Frontal cortex (tissue), 4 donors: ENCODE measurements at places on chromosomes 4 and X. TPM values are rescaled to one million over a fixed set of nuclear protein-coding genes. Genes with fewer than 3 reads are reported as not detected.

Gene OPRPN
- total RNA-seq, result not detected

Gene USP51
- total RNA-seq, result 4.5 TPM

Gene FAM184B
- 5.3 TPM for total RNA-seq

Gene HSPA4L
- 8.2 TPM for total RNA-seq

Gene G3BP2
- 472 TPM for total RNA-seq

Gene SHROOM4
- 1.6 TPM for total RNA-seq

Gene DCAF12L2
- total RNA-seq, result 7.7 TPM

Gene PAGE2
- not detected for total RNA-seq

Gene RELL1
- 38.7 TPM for total RNA-seq

Gene FAM9C
- 0.41 TPM for total RNA-seq

Gene RGN
- 2.9 TPM for total RNA-seq

Gene KIF4A
- total RNA-seq, result 2.9 TPM

Gene ANXA10
- total RNA-seq, result not detected

Gene ZNF157
- total RNA-seq, result 4.9 TPM

Gene ZNF732
- 0.82 TPM for total RNA-seq

Gene GAGE12H
- total RNA-seq, result not detected

DNA sequence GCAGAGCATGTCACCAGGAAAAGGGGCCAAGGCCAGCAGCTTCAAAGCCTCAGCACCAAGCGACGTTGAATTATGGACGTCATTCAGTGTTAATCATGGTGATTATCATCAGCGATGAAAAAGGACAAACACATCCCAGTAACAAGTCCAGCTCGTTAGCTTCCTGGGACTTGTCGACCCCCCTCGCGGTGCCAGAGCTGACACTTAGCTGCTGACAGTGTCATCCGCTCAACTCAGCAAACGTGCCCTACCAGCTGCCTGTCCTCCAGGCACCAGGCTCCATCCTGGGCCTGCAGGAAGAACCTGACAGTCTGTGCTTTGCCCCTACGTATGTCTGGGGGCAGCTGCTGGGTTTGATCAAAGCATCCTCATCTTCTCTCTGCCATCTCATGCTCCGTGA is 137.0 kb upstream of the PSAPL1 start:
- DNase-seq, result no peak

GRCh38 chr4:185997296-185997695 is 71.7 kb upstream of the TLR3 start:
- DNase-seq, result no peak

DNA sequence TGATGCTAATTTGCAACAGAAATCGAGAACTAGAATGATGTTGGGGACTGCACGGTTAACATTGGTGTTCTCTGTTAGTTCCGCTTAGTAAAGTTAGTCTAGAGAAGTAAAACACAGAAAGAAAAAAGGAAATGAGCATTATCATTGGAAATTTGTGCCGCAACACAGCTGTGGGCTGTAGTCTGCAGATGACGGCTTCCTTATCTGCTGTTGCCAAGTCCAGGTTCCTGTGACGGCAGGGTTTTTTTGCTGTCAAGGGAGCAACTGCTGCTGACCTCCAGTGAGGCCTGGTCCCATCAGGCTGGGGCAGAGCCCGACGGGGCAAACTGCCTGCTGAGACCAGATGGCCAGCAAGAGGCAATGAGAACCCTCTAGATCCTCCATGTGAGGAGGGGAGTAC is 38.9 kb upstream of the PHEX start:
- no peak for DNase-seq

GRCh38 chrX:6184900-6185515 is 43.7 kb downstream of the NLGN4X start:
- no peak for DNase-seq

- no peak for DNase-seq
Observed at GRCh38 chr4:132981611-132982010, 167.5 kb upstream of the PCDH10 start.

- DNase-seq, result no peak
Observed at GRCh38 chrX:18873189-18873791, 110.6 kb downstream of the PHKA2 start.

GRCh38 chr4:150950657-150951288 is 64.3 kb downstream of the LRBA start:
- DNase-seq, result no peak

DNA sequence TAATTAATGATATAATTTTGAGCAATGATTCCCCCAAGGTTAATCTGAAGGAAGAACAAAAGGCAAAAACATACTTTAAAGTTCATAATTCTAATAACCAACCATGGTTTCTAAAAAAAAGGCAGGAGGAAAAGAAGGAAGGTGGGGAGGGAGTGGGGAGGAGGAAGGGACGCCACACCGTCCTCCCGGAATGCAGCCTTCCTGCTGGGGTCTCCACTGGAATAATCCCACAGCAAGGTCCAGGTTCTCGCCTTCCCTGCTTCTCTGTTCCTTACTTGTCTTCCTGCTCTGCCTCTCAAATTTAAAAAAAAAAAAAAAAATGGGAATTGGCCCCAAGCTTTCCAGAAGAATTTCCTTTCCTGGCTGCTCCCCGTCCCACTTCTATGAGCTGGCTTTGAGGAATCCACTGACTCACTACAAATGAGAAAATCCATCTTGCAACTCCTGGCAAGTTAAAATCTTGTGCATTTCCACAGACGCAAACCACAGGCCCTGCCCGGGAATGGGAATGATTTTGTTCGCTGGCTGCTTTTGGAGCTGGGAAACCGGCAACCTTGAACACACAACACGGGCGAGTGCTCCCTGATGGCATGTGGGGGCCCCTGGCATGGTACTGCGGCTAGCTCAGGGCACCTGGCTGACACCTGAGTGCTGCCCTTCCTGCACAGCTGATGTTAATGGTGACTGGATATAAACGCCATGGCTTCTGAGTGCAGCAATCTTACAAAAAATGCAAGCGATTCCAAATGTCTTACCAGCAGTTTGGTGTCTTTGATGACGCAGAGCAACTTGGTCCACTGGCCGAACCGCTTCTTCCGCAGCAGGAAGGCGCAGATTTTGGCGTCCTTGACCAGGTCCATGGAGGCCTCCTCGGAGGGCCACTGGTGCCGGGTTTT is 97.0 kb downstream of the AFAP1 start:
- DNase-seq, result no peak

DNA sequence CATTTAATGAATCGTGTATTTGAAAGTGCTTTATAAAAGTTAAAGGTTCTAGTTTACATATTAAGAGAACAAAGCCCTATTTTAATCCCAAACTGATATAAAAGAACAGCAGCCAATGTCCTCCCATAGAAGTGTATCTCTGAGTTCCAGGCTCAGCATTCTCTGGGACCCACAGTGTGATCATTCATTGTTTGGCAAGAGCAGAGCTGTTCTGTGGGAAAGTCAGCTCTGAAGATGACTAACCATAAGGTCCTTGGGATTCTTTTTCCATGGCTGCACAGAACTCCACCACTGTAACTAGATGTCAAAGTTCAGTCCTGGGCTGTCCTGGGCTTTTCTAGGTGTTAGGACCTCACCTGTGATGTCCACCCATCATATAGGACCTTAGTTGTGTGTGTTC is 157.0 kb upstream of the TLL1 start:
- no peak for DNase-seq

- DNase-seq, result no peak
Observed at GRCh38 chrX:135572436-135572835, 52.0 kb downstream of the INTS6L start.

GRCh38 chrX:87634361-87634760 is 116.8 kb downstream of the KLHL4 start:
- no peak for DNase-seq

- DNase-seq, result no peak
Observed at GRCh38 chr4:7263166-7263565, 70.8 kb downstream of the SORCS2 start.

GRCh38 chrX:37599729-37600128 is 28.3 kb downstream of the LANCL3 start:
- no peak for DNase-seq

DNA sequence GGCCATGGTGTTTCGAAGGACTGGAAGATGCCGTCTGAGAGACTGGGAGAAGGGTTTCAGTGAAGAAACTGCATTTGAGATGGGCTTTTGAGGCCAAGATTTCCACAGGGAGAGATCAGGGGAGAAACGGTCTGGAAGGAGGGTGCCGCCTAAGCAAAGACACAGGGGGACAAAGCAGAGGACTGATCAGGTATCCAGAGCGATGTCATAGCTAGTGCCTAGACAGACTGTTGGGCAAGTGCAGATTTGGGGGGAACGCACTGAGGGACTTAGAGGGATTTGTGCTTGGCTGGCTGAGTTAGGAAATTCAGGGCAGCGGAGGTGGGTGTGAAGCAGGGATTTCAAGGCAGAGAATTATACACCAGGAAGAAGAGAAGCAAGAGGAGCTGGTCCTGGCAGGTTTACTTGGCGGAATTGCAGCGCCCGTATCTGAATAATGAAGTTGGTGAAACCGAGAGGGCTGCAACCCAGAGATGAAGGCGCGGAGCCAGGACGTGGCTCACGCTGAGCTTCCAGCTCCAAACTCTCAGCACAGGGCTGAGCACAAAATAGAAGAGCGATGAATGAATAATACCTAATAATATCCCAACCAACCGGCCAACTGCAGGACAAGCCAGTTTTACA is 106.9 kb downstream of the MAML3 start:
- no peak for DNase-seq

DNA sequence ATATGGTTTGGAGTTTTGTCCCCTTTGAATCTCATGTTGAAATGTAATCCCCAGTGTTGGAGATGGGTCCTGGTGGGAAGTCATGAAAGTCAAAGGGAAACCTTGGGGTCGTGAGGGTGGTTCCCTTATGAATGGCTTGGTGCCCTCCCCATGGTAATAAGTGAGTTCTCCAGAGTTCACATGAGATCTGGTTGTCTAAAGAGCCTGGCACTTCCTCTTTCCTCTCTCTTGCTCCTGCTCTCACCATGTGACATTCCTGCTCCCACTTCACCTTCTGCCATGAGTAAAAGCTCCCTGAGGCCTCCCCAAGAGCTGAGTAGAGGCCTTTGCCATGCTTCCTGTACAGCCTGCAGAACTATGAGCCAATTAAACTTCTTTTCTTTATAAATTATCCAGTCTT is 5.5 kb upstream of the IL15 start:
- DNase-seq, result no peak

- no peak for DNase-seq
Observed at GRCh38 chr4:144633215-144633614, 12.7 kb upstream of the HHIP start.

DNA sequence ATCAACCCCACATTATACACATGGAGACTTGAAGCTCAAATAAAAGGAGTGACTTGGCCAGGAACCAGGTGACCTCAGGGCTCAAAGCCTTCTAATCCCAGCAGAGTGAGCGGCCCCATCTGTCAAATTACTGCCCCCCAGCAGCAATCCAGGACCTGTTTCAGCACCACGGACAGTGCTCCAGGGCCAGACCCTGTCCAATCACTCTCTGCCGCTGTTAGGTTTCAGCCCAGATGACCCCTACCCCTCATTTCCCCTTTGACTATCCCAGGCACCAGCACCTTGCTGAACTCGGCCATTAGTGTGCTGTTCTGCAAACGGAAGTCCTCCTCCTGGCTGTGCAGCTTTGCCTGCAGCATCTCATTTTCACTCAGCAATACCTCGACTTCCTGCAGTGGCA is 5.1 kb downstream of the GRIPAP1 start:
- DNase-seq, result no peak

- no peak for DNase-seq
Observed at GRCh38 chr4:75735525-75735924, 11.1 kb downstream of the USO1 start.

DNA sequence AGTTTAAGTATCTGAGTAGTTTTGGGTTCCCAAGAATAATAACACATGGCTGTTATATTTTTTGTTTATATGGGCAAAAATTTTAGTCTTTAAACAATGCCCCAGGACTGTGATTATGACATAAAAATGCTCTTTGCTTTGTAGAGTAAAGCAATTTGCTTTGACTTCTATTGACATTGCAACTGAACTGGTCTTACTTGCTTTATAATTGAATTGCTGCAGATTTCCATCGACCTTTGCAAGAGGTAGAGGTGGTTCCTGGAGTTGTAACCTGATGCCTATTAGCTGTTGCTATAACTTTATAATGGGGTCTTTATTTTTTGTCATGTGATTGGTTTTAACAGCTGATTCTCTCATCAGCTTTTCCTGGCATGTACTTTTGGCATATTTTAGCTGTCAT is 302.9 kb downstream of the ARHGAP10 start:
- DNase-seq, result no peak

DNA sequence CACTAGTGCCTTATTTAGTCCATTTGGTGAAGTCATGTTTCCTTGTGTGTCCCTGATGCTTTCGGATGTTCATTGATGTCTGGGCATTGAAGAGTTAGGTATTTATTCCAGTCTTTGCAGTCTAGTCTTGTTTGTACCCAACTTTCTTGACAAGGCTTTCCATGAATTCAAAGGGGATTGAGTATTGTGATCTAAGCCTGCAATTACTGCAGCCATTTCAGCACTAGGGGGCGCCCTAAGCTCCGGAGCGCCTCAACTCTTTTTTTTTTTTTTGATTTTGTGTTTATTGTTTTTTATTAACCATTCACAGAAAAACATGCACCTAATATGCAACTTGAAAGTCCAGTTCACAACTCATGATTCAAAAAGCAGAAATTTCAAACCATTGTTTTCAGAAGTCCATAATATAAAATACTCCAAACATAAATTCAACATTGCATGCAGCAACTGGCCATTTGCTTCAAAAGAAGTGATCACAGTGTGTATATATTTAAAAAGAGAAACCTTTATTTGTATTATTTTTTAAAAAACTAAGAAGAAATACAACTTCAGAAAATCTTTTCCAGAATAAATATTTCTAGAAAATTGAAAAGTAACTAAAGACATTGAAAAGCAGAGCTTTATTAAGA is 59.2 kb downstream of the PTPN13 start:
- DNase-seq, result no peak

DNA sequence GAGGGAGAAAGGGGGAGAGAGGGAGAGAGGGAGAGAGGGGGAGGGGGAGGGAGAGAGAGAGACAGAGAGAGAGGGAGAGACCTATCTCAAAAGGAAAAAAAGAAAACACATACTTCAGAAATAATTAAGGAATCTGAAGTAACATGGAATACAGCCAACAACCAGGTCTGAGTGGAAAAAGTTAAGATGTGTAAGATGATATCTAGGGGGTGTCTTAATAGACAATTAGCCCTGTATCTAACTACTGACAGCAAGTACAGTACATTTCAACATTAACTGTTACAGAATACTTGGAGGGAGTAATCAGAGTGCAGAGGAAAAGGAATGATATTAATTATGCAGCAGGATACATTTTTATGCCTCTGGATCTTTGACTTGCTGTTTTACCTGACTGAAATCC is 22.4 kb downstream of the NUP54 start:
- DNase-seq, result no peak

- DNase-seq, result no peak
Observed at GRCh38 chr4:69718396-69719271, 41.8 kb downstream of the SULT1B1 start.

GRCh38 chr4:28772066-28772465 is 1911.4 kb downstream of the STIM2 start:
- DNase-seq, result no peak
